Stimulated activated CD4-positive, alpha-beta T cell treated with anti-CD3 and anti-CD28 coated beads, Interleukin-12 subunit alpha, Interleukin-12 subunit beta, amount 100 ng/mL, for 4 hours (primary cell): ENCODE measurements at places on chromosomes 6 and 20.

- DNase-seq, result no peak
These were observed 207.8 kb downstream of the JARID2 start for GRCh38 chr6:15453622-15454021.

- DNase-seq, result no peak
These were observed 113.7 kb upstream of the GGTLC1 start for GRCh38 chr20:24102290-24102689.

DNA sequence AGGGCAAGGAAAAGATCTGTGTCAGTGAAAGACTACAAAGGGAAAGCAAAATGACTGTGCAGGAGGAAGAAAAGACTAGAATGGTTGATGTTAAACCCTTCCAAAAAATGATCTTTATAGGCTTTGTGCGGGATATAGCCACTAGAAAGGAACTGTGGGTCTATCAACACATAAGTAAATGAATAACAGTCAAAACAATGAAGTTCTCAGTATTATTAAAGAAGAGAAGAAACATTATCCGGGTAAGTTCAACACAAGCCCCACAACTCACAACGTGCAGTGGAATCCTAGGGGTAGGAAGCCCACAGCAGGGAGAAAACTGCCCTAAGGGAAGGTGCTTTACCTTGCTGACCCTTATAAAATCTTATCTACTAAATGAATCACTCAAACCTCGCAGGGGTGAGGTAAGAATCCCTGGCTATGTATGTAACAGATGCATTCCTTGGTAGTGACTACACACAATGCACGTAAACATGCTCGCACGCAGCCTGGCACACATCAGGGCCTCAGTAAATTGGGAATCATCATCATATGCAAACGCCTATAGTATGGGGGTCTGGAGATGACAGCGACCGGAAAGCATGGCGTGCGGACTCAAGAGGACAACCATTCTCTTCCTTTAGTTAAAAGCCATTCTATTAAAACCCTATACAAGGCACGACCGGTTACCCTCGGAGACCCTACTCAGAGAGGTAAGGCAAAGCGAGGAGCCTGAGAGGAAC, 11.3 kb downstream of the TFAP2A start:
- DNase-seq, result no peak

- no peak for DNase-seq
These were observed 52.4 kb upstream of the TINAG start for GRCh38 chr6:54255886-54256285.

DNA sequence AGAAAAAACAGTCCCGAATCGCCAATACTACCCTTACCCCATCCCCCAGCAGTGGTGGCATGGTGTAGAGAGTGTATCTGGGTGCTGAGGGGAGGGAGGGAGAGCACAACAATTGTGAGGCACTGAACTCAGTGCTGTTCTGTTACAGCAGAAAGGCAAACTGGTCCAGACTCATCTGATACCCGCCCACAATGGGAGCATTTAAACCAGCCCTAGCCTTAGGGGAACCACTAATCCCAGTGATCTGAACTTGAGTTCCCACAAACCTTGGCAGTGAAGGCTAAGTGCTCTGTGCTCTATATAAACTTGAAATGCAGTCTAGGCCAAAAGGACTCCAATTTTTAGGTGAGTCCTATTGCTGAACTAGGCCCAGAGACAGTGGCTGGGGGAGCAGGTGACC, 666.4 kb upstream of the PTCHD4 start:
- no peak for DNase-seq

GRCh38 chr6:163637524-163637923, 223.0 kb downstream of the QKI start:
- no peak for DNase-seq

- DNase-seq, result no peak
These were observed 23.6 kb downstream of the PDSS2 start for GRCh38 chr6:107435798-107436197.
